ENCODE measurements at places on chromosomes 2 and 18.

- no peak for DNase-seq
These were observed 11.3 kb downstream of the MSTN start for GRCh38 chr2:190051223-190051622.

- no peak for DNase-seq
These were observed 110.0 kb upstream of the ZEB2 start for GRCh38 chr2:144629935-144630334.

DNA sequence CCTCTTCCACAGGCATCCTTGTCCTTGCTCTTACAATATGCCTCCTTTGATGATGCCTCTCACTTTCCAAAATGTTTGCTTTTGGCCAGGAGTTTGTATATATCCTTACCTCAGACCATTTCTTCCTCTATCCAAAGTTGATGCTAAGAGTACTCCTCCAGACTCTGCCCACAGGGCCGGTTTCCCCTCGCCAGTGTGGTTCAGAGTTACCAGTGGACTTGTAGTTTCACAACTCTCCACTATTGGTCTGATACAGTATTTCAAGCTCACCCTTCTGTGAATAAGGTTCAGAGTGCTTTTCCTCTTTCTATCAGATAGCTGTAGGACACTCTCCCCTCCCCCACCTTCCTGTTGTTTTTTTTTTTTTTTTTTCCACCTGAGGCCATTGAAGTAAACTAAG is 42.2 kb upstream of the LINC00305 start:
- no peak for DNase-seq

- no peak for DNase-seq
These were observed 236.7 kb downstream of the TCF4 start for GRCh38 chr18:55351241-55351691.

DNA sequence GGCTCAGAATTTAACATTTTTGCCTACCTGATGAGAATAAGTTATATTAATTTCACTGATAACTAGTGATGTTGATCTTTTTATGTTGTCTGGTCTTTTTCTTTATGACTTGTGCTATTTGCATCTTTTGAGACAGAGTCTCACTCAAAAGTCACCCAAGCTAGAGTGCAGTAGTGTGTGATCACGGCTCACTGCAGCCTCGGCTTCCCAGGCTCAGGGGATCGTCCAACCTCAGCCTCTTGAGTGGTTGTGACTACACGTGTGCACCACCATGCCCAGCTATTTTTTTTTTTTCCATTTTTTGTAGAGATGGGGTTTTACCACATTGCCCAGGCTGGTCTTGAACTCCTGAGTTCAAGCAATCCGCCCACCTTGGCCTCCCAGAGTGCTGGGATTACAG is 7.5 kb downstream of the SMCHD1 start:
- no peak for DNase-seq

- DNase-seq, result peak; percentile 48
These were observed 155.6 kb downstream of the QPCT start for GRCh38 chr2:37500031-37500430.

GRCh38 chr18:41642756-41643155 is 312.3 kb upstream of the PIK3C3 start:
- DNase-seq, result no peak

DNA sequence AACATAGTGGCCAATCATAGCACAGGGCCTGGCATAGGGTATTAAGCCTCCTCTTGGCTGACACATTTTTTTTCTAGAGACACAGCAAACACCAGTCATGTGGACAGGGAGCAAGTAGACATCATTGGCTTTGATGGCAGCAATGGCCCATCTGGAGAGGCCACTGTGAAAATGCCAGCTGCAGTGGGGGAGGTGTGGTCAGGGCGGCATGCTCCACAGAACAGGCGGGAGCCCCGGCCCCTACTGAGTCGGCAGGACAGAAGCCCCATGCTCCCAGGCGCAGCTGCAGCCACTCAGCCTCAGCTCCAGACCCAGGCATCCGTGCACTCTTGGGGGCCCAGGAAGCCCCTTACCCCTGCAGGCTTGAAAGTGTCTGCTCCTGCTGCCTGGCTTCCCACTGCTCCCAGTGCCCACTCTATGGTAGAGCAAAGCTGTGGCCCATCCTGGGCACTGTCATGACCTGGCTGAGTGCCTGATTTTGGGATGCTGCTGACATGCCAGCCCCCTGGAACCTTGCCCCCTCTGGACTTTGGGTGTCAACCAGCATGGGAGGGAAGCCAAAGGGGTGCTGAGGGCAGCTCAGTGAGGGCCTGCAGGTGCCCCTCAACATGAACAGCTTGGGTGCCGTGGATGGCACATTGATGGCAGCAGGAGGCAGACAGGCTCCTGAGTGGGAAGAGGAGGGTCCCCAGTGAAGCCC is 23.3 kb upstream of the UBE2F start:
- DNase-seq, result no peak

DNA sequence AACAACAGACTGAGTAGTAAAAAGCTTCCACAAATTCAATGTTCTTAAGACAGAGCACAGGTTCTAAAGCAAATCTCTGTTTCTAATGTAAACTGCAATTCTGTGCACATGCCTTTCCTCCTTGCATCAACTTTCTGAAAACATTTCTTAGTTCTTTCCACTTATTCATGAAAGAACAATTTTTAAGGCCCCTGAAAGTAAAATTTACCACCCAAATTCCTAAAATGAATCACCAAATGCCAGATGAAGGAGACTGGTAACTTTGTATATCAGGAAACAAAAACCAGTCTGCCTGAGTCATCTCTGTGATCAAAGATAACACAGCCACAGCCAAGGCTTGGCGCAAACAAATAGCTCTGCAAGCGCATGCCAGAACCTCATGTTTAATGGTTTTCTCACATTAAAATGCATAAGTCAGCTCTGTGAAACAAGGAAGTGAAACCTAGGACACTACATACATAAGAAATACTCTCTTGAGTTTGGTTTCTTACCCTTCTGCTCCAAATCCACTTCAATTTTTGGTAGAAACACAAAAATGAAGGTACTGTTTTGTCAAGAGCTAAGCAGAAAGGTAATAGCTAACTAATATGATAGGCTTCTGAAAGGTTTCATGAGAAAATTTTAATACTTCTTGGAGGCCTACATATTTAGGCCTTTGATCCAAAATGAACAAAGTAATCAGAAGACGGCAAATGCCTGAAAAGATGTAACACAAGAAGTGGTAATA is 169.4 kb downstream of the THADA start:
- peak; percentile 96 for DNase-seq
